ENCODE measurements at places on chromosomes 5 and 9.

DNA sequence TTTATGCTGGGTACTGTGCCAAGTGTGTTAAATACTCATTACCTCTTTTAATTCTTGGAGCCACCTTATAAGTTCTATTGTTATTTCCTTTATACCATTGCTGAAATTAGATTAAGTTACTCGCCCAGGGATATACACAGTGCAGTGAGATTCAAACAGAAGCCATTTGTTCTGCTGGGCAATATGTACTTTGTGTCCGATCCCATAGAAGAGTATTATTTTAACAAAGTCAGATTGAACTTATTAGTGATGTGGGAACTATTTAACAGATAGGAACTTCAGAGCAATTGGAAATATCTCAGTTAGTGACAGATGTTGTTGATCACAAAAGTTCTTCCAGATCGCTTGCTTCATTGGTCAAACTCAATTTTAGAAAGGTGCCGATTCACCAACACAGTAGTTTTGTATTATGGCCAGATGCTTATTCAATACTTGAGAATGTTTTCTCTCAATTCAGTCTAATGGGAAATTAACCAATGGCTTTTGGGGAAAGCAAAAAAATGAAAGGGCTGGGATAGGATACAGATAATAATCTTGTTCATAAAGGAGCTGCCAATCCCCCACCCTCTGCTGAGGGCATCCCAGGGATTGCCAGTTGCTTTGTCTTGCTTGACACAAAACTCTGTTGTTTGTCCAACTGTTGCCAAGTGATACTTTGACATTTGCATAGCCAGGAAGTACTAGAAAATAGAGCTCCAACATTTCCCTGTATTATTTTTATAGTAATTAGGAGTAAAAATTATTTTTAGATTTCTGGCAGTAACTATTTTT lies 94.8 kb upstream of the SEMA6A start:
- DNase-seq: no peak

- no peak for DNase-seq
Measured at GRCh38 chr9:76161106-76161505, 233.1 kb downstream of the RFK start.

- no peak for DNase-seq
Measured at GRCh38 chr5:109682383-109682782, 7.3 kb upstream of the MAN2A1 start.

- DNase-seq: no peak
Measured at GRCh38 chr9:76181020-76181641, 213.1 kb downstream of the RFK start.

DNA sequence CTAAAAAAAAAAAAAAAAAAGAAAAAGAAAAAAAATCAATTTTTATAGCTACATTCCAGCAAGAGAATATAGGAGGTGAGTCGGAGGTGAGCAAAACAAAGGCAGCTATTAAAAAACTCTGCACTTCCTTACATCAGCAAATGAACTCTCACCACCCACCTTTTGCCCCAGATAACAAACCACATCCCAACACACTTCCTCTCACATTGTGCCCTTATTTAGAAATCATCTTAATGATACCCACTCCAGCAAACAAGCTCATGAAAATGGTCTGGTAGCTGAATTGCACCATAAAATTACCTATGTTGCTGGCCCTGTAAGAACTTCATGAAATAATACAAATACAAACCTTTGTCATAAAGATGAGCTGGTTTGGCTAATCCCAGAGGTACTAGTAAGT lies 82.9 kb downstream of the CEMIP2 start:
- peak; percentile 64 for DNase-seq

DNA sequence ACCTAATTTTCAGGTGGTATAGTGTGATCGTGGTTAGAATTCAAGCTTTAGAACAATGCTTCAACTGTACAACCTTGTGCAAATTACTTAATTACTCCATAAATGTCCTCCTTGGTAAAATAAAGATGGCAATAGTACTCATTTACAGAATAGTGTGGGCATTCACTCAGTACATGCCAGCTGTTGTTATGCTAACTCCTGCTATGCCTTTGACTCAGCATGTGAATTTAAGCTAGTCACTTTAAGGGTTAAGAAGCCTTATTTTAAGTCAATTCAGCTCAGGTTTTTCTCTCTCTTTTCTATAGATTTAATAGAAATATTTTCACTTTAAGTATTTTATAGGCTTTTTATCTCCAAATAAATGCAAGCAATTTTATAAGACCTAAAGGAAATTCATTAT lies 335.6 kb upstream of the ITGA1 start:
- no peak for DNase-seq

DNA sequence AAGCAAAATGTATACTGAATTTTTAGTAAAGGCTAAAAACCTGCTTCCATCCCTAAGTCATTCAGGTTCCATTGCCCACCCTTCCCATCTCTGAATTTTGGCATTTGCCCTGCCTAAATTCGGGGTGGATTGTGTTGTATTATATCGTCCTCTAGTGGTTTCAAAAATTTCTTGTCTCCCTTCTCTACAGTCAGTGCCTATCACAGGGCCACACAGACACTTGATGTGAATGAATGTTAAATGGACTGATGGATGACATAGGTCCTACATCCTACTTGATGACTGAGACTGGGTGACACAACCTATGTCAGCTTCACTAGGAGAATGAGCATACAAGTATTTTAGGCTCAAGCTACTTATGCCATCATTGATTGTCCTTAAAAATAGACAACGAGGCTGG lies 45.6 kb upstream of the SLC30A5 start:
- peak; percentile 54 for DNase-seq

- DNase-seq: no peak
Measured at GRCh38 chr5:159152876-159153275, 53.2 kb upstream of the EBF1 start.

DNA sequence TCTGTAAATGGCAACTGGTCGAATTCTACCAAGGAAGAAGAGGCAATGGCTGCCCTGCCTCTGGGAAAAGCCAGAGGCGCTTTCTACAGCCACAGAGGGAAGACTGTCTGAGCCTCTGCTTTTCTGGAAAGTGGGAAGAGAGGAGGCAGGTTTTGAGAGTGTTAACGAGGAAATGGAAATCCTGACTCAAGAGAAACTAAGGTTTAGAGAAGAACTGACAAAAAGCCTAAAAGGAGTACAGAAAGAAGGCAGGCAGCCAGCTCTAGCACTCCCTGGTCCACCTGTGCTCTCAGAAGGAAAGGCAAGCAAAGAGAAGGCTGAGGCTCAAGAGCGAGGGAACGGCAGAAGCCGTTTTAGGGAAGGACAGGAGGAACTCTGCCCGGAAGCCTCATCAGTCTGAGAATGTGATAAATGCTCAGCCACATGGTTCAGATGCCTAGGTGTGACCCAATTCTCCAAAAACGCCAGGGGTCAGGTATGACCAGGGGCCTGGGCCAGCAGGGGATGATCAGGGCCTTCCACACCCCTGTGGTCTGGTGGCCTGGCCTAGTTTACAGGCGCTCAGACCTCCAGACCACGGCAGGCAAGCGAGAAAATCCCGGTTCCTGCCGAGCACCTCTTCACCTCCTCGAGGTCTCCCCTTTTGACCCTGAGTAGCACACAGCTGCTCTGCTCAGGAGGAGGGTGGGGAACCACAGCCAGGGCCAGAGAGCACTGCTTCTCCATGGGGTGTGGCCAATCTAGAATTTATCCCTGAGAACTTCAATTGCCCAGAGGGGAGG lies 79.9 kb upstream of the FBXW11 start:
- DNase-seq: no peak

DNA sequence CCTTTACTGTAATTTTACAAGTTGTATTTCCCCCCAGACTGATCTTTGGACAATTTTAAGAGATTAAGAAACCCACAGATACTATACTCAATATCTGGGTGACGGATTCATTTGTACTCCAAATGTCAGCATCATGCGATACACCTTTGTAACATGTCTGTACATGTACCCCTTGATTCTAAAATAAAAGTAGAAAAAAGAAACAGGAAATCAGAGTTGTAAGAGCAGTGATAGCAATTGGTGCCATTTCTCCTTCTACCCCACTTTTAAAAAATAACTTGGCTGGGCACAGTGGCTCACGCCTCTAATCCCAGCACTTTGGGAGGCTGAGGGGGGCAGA lies 116.9 kb downstream of the FGF1 start:
- no peak for DNase-seq

- DNase-seq: no peak
Measured at GRCh38 chr5:128645581-128645980, 107.5 kb upstream of the FBN2 start.

GRCh38 chr5:81631621-81632020 lies 119.3 kb downstream of the SSBP2 start:
- DNase-seq: no peak

DNA sequence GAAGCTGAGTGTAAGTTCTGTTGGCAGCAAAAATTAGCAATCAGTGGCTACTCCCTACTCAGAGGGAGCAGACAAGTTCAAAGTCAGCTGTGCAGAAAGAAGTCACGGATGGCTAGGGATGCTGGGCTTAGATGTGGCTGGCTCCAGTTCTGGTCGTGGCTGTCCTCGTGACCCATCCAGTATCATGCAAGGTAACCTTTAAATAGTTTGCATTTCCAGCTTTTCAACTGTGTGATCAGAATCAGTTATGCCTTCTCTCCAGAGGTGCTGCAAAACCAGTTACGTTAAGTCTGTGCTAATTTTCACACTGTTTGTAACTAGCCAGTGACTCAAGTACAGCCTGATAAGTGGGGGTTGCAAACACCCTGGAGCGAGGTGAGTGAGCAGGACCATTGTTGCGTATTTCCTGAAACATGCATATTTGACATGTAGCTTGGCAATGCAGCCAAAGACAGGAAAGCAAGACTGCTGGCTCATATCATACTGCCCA lies 302.4 kb downstream of the ATPSCKMT start:
- no peak for DNase-seq

DNA sequence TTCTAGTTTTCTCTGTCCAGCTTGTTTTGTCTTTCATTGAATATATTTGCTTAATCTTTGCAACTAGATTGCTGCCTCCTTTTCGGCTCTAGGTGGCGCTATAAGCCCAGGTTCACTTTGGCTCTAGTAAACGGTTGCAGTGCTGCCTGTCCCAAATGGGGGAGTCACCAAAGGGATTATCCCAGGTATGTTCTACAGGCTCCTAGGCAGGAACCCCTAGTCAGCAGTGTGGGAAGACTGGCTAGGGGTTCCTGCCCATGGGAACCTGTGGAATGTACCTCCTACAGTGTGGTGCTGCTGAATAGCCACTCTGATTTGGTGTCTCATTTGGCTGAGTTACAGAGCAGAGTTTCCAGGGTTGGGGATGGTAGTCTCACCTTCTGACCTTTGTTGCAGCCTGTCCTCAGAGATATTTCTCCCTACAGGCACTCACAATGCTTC lies 85.2 kb downstream of the ARSB start:
- peak; percentile 66 for DNase-seq

DNA sequence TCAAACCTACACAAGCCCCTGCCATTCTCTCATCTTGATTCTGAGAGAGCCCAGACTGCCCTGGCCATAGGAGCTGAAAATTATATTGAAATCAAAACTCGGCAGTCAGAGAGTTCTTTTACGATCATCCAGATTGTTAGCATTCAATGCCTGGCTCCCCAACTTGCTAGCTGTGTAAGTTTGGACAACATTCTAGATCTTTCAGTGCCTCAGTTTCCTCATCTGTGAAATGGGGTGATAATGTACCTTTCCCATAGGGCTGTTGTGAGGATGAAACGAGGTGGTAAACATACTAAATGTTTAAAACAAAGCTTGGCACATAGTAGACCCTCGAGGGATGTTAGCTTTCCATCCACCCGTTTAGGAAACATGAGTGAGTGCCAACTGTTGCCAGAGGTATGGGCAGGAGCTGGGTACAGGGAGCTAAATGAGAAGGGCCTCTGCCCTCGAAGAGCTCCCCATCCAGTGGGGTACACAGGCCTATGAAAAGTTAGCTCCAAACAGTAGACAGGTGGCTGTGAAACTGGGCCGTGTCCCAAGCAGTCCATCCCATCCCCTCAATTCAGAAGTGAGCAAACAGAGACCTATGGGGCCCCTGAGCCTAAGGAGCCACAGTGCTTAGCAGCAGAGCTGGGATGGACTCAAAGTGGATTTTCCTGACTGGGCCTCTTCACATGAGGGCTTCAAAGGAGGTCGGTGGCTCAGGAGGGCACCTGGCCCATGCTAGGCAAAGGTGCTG lies 17.3 kb upstream of the IGFBPL1 start:
- DNase-seq: no peak

DNA sequence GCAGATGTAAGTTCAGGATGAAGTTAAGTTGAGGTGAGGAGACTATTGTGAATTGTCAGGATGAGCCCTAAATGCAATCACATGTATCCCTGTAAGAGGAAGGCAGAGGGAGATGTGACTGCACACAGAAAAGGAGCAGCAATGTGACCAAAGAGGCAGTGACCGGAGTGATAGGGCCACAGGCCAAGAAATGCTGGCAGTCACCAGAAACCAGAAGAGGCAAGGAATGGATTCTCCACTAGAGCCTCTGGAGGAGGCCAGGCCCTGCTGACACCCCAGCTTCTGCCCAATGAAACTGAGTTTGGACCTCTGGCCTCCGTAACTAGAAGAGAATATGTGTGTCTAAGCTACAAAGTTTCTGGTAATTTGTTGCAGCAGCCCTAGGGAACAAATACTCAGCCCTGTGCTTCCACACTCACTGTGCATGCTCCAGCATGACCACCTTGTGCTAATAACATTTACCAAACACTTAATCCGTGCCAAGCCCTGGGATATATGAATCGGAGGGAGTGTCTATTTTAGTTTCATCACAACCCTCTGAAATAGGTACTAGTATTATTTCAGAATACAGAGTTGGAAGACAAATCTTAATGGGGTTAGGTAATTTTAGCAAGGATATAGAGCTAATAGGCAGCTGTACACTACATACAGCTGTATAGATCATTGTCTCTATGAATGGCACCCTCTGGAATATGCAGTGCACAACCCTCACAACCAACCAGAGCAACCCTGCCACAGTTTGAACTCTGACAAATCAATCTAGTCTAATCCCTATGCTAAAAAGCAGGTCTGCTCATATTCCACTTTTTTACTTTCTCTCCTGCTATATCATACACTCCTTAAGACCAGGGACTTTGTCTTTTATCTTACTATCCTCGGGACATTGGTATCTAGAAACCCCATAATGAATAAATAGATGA lies 7.8 kb upstream of the GPX8 start:
- DNase-seq: no peak

- DNase-seq: no peak
Measured at GRCh38 chr5:79077680-79078365, 8.3 kb downstream of the BHMT2 start.

- no peak for DNase-seq
Measured at GRCh38 chr9:128335161-128335560, 5.2 kb upstream of the SLC27A4 start.

DNA sequence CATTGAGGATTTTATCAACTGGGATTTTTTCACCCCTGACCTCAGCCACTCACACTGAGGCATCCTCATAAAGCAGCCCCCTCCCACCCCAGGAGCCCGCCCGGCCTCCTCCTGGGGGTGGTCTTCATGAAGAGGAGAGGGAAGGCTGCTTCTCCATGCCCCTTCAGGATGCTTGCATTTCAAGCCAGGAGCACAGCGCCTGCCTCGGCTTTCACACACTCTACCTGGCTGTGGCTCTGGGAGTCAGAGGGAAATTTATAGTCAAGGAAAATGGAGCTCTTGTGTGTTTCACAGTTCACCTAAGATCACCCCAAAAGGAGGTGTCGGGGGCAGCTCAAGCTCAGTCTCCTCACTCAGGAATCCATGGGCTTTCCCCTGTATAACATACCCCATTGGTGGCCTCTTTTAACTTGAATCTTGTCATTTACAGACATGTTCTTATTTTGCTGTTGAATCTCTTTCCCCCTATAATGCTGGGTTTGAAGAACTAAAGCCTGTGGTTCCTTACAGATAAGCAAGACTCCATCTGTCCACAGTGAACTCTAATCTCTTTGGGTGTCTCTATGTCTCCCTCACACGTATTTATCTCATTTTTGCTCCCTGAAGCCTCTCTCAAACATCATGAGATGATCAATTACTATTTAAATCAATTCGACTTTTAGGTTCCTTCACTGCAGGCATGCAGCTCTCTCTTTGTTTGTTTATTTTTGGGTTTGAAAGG lies 22.6 kb upstream of the IQGAP2 start:
- DNase-seq: peak; percentile 77

All from hematopoietic multipotent progenitor cell treated with erythropoietin and hydrocortisone succinate and interleukin-3 and kit ligand, for 8 days (in vitro differentiated cells).